ENCODE measurements at places on chromosomes 3 and 15.

- DNase-seq: peak; percentile 22
These were observed 482 bp upstream of the OGG1 start for GRCh38 chr3:9749296-9749644.

GRCh38 chr15:98653686-98654085, 5.3 kb downstream of the IGF1R start:
- DNase-seq: no peak

DNA sequence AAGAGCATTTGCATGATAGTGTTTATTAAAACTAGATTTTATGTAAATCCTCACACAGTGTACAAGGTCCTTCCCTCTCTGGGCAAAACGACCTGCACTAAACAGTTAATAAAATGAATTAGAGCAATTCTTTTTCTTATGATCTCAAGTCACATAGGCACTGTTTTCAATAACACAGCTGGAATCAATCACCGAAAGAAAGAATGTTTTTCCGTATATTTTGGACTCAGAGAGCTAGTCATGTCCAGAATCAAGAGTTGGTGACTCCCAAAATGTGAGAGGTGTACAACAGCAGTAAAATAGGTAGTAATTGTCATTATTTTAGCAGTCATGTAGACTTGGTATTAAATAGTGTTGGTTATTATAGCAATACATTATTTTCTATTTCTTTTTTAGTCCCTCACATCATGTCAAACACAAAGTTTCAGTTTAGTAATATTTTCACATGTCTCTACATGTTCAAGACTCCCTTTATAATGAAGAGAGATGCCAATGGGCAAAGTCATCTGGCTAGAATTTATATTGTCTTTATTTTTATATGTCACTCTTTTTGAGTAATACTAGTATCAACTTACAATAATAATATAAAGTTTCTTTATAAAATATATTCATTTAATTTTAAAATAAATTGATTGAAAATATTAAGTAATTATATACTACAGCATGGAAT, 448.6 kb upstream of the CDIN1 start:
- no peak for DNase-seq

- DNase-seq: no peak
These were observed 16.8 kb upstream of the CADPS start for GRCh38 chr3:62892045-62892444.

DNA sequence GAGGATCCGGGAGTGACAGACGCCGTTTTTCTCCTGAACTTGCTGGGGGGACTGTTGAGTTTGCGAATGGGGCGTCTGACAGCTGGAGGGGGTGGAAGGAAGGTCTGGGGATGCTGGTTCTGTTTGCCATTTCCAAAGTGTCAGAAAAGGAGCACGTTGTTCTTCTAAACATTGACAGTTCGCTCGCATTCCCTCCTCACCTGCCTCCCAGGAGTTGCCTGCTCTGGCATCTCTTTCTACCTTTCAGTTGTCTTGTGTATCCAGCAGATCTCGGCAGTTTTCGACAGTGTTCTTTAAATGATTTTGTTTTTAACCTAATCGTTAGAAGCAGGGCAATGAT, 829 bp downstream of the SELENOT start:
- DNase-seq: no peak

DNA sequence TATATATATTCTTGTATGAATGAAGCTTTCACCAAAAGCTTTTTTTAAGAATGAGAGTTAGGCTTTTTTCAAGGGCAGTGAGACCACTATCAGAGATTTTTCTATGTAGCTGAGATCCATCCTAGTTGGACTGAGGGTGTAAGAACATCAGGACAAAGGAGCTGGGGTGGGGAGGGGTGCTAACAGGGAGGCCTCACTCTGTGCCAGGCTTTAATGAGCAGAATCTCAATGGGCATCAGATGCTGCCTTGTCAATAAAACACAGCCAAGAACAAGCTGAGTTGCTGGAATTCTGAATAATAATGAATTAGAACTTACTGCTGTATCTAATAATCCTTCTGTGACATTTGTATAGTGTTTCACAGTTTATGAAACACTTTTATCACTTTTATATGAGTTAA, 41.4 kb upstream of the USP3 start:
- DNase-seq: no peak

DNA sequence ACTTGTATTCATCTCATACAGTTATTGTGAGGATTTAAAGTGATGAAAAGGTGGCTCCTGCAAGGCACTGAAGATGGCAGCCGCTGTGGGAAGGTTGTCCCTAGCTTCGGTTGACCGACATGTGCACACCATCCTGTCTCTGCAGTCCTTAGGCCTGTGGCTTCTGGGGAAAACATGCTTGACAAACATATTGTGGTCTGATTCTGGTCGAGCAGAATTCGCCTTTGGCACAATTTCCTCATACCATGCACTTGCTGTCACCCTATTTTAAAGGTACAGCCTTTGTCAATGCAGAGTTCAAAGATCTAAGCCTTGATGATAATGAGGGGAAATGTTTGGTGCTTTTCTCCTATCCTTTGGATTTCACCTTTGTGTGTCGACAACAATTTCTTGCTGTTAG, 50.9 kb downstream of the PRICKLE2 start:
- no peak for DNase-seq

DNA sequence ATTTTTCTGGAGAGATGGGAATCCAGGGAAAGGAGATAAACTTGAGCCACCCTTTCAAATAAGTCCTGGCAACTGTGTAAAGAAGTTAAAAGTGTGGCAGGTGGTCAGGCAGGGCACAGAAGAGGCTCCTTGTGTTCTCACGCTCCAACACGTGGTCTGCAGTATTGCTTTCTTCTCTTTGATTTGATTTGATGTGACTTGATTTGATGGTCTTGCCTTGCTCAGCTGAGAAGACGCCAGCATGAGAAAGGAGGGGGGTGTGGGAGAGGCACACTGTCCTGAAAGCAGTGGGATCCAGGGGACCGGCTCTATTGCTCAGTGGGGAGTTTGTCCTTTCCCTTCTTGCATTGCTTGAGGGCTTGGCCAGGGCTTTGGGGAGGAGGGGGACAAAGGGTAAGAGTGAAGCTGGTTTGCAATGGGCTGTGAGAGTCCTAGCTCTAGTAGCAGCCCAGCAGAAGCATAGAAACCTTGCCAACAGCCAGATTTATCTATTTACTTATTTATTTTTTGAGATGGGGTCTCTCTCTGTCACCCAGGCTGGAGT, 25.7 kb upstream of the NEO1 start:
- no peak for DNase-seq

- no peak for DNase-seq
These were observed 18.8 kb upstream of the VGLL4 start for GRCh38 chr3:11662392-11662990.

DNA sequence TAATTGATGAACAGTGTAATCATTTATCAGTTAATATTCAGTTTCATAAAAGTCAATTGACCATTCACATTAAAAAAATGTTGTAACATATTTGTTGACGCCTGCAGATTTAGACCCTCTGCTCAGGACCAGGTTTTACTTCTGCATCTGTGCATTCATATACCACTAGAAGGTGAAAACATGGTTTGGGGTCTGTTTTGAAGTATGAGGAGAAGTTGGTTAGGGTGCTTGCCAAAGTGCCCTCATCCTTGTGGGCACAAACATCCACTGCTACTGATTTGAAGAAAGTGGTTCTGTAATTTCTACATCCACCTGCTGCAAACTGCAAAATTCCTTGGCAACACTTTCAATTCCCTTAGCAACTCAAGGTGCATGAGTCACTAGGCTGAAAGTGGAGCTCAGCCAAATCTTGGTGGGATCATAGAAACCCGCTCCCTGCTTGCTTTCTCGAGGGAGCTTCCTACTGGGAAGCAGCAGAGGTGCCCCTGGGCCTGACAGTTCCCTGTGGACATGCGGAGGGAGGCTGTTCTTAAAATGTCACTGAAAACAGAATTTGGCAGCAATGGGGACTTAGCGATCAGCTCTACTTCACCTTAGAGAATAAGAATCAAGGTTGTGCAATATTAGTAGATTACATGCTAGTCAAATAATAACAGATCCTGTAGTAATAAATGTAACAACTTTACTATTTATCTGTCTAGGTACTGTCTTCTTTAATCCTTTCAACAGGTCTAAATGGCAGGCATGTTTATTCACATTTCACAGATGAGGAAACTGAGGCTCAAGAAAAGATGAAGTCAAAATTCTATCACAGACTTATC, 301.0 kb upstream of the TBL1XR1 start:
- DNase-seq: no peak

- no peak for DNase-seq
These were observed 299.8 kb upstream of the DNAJC19 start for GRCh38 chr3:181289306-181289705.

GRCh38 chr3:148204131-148204530, 493.6 kb upstream of the AGTR1 start:
- no peak for DNase-seq

DNA sequence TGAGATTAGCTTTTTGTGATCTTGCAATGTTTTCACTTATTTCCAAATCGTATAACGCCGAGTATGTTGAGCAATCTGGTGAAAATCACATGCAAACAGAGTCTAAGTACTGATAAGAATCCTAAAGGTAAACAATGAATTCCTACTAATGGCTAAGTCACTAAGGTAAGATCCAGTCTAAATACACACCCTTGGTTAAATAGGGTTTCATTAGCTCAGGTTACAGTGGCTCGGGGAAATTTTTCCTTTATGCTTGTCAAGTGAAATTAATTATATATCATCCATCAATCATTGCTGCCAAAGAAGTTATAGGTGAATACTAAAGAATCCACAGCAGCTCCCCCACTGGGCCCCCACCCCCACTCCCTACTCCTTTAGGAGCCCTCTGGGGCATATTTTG, 139.3 kb downstream of the SOX2 start:
- DNase-seq: no peak

DNA sequence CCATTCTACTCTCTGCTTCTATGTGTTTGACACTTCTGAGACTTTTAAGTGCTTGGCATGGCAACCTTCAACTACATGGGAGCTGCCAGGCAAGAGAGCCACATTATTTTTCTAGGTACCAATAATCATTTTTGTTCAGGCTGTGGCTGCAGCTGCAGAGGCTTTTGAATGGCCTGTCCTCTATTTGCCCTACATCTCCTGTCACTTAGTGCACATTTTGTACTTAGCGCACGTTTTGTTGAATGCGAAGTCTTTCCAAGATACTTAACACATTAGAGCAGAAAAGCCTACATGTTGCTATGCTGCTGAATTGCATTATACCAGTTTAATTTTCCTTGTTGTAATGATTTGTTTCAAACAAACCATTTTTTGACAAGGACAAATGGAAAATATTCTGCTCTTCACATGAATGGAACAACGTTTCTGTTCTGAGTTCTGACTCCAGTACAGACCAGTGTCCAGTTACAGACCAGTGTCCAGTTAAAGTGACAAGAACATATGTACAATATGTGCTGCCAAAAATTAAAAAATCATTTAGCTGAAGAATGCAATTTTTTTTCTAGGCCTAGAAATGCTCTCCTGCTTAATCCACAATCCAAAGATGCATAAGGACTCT, 113.9 kb downstream of the ABI3BP start:
- no peak for DNase-seq

DNA sequence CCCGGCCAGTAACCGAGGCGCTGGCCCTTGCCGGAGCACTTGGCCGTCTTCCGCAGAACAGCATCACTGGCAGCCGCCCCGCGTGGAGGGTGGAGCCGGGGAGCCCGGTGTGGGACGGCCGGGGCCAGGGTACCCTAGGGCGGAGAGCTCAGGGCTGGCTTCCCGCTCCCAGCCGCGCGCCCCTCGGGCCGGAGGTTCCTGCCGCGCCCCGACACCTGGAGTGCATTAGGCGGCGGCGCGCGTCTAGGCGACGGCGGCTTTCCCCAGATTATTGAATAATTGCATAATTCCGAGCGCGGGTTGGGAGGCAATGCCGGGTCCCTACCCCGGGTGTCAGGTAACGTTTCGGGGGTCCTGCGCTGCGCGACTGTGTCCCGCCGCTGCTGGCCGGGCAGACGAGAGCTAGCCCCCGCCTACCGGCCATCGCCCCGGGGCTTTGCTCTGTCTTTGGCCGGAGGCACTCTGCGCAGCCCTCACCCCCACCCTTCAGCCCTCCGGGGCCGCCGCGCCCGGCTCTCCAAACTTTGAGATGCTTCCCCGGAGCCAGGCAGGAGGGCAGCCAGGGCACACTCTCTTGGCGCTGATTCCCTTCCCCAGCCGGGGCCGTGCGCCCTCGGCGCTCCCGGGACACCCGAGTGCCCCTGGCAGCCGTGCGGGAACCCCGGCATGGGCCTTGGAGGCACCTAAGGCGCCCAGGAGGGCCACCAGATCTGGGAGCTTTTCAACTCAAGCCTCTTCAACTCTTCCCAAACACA, 749 bp downstream of the ITGA11 start:
- DNase-seq: no peak

- DNase-seq: no peak
These were observed 8.6 kb downstream of the GPR15 start for GRCh38 chr3:98540346-98540745.
